CD4-positive, alpha-beta T cell treated with Interferon alpha-2 for 1 hour (primary cell): ENCODE measurements at places on chromosomes 6 and 20.

GRCh38 chr20:63469713-63470101 is 2.7 kb downstream of the KCNQ2 start:
- DNase-seq = no peak

DNA sequence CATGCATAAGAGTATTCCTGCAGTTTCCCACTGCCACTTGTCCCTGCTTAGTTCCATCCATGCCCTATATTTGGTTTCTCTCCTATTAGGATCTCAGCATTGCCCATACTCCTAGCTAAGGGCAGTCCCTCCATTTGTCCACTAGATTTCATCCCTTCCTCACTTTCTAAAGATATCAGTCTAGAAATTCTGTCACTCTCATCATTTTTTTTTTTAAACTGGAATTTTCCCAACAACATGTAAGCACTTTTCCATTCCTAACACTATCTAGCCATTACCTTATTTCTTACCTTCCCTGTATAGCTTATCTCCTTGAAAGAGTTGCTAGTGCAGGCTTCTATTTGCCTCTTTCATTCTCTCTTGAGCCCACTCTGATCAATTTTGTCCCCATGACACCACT is 312.2 kb downstream of the BTBD3 start:
- no peak for DNase-seq

DNA sequence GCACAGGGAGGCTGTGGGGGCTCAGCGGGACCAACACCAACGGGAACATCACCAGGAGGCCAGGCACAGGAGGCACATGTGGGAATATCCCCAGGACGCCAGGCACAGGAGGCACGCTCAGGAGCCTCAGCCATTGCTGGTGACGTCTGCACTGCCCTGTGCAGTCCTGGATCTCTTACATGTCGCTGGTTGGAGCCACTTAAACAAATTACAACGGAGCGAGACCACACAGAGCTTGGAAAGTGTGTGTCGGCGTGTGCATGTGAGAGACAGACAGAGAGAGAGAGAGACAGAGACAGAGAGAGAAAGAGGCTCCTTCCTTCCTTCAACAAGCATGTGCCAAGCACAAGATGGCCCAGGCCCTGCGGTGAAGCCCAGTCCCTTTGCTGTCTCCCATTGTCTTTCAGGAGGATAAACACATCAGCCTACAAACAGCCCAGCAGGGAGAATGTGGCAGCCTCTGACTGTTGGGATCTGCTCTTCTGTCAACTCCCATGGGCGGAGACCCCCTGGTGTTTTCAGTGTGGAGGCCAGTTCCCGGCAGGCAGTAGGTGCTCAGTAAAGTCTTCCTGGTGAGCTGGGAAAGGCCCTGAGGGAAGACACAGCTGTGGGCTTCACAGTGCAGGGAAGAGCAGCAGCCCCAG is 112.7 kb upstream of the THBS2 start:
- DNase-seq = no peak

DNA sequence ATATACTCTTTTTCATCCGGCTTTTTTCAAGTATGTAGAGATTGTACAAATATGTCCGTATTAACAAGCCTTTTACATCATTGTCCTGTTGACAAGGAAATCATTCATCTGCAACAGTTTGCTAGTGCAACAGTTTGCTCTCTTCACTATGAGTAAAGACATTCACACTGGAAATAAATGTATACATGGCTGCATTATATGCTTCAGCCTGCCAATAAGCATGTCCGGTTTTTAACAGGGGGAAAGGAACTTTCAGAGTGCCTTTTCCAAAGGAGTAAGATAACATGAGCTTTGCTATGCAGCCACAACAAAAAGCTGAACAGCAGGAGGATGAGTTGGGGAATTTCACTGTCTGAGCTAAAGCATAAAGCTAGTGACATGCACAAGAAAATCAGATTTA is 99.4 kb upstream of the ADTRP start:
- DNase-seq = no peak

- DNase-seq = peak; percentile 58
These were observed 30.8 kb downstream of the SF3B5 start for GRCh38 chr6:144064402-144065212.

- no peak for DNase-seq
These were observed 55.3 kb upstream of the FAM83D start for GRCh38 chr20:38870733-38871559.

GRCh38 chr6:46850792-46851191 is 57.6 kb downstream of the MEP1A start:
- no peak for DNase-seq

DNA sequence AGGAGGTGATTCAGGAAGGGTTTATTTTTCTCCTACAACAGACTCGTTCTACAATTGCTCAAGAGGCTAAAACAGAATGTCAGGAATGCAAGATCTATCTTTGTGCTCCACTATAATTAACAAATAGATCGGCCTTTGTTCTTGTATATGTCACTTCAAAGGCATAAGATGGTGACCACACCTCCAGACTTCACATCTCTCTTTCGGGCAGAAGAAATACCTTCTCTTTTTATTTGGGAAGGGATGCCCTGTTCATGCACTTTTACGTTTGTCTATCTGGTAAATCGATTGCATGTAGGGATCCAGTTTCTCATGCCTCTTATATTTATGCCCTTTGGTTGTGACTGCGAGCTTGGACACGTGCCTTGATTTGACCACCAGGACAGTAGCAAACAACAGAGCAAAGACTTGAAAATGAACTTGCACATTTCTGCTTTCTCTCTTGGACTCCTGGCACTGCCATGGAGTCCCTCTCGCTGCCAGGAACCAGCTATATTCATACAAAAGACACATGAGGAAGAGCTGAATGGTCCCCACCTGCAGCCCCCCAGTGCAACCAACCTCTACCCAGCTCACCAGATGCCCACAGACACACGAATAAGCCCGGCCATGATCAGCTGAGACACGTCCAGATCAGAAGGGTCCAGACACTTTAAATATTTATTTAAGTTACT is 219.8 kb upstream of the STXBP5 start:
- DNase-seq = no peak

DNA sequence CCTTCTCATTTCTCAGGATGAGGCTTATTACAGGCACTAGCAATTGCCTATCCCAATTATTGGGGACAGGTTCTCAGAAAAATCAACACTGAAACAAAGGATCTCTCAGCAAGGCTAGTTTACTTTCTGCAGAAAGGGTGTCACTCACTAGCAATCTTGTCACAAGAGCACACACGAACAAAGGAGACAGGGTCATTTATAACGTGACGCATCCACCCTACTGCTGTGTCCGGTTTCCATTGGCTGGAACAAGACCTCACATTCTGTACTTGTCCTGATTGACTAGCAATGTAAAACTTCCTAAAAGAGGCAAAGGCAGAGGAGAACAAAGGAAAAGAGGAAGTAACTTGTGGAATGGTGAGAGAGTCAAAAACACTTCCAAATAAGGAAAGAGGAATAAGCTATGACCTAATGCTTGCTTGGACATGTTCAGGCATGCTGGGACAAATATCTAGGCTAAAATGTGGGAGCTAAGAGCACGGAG is 160.2 kb upstream of the STXBP5 start:
- DNase-seq = no peak

DNA sequence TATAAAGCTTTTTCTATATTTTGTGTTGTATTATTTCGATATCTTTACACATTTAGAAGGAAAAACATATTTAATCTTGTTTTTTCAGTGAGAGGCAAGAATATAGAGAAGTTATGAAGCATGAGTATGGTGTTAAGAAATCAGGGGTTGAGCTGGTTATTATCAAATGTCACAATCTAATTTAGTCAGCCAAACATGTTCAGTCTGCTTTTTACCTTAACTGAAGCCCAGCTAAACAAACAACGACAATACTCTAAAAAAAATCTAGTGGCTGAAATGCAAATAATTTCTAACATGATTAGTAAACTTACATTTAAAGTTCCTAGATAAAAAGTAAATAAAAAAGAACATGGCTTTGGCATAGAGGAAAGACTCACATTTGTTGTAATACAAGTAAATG is 433.8 kb upstream of the NRSN1 start:
- no peak for DNase-seq
